HFF-Myc (cell line): ENCODE measurements at places on chromosomes 7 and 10.

DNA sequence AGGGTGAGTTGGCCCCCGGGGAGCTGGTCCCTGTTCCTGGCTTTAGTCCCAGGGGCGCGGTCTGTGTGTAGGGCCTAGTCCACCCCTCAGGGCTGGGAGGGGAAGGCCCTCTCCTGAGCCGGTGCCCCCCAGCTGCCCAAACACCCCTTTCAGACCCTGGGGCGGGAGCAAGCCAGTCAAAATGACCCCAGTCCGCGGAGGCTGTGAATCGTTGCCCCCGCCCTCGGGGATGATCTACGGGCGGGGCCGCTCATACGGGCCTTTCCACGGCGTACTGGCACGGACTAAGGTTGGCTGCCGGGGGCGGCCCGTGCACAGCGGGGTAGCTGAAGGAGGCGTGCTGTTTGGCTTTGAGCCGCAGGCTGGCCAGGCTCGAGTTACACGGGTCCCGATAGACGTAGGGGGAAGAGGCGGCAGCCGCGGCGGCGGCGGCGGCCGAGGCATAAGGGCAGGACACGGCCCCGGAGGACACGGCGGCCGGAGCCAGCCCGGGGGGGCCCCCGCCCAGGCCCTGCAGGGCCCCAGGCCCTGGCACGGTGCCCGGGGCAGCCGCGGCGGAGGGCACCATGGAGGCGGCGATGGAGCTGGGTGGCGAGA lies 4.3 kb downstream of the ELOVL3 start:
- DNase-seq: peak; percentile 12

- DNase-seq: no peak
Observed at GRCh38 chr10:46538717-46539426, 17.6 kb downstream of the GPRIN2 start.

GRCh38 chr10:116866987-116867595 lies 17.8 kb downstream of the ENO4 start:
- no peak for DNase-seq

DNA sequence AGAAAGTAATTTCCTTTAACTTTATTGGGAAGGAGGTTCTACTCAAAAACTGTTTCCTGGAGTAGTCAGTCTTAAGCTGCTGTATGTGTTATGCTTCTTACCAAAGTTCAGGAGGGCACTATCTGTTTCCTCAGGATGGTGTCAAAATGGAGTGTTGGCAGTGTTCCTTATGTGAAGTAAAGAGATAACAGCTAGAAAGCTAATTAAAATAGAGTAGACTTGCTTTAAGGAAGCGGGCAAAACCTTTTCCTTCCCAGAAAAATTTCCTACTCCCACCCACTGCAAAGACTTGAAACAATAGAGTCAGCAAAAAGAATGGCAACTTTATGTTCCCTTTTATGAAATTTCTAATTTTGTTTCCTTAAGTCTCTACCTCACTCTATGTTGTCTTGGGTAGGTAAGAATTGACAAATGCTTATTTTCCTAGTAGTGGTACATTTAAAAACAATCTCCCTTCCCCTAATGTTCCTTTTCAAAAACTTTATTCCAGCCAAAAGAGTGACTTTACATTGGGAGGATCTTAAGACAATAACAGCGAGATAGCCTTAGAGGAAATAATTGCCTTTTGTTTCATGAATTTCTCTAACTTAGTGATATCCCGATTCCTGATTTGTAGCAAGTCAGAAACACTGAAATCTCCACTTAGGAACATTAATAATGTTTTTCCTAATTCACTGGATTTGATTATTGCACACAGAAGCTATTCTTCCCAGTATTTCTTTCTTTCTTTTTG lies 26.5 kb upstream of the ENTPD1 start:
- no peak for DNase-seq

DNA sequence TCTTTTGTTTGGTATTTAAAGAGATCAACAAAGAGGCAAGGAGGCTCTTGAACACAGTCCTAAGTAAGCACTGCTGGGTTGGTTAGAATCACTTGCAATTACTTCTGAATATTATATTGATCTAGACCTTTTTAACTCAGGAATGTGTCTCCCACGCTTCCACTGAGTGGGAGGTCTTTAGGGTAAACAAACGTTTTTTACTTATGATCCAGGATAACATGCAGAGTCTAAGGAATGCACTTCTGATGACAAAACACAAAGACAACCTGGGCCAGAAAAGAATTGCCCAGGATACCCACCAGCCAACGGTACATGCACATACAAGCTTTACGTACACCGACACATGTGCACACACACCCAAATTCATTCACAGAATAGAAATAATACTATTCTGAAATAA lies 626.9 kb downstream of the PARD3 start:
- DNase-seq: no peak

GRCh38 chr10:91711885-91712680 lies 79.2 kb upstream of the PPP1R3C start:
- no peak for DNase-seq

DNA sequence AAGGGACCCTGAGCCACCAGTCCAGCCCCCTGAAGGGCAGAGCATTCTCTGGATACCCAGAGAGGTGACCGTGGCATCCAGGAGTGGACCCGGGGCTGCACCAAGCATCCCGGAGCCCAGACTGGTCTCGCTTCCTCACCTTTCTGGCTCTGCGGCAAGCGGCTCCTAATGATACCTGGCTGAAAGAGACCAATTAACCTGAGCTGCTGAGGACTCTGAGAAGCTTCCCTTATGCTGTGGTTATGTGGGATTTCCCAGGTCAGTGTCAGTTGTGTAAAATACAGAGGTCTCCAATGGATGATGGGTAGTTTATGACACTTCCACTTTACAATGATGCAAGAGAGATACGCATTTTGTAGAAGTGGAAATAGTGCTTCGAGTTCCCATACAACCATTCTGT lies 51.5 kb downstream of the PFKFB3 start:
- DNase-seq: no peak

DNA sequence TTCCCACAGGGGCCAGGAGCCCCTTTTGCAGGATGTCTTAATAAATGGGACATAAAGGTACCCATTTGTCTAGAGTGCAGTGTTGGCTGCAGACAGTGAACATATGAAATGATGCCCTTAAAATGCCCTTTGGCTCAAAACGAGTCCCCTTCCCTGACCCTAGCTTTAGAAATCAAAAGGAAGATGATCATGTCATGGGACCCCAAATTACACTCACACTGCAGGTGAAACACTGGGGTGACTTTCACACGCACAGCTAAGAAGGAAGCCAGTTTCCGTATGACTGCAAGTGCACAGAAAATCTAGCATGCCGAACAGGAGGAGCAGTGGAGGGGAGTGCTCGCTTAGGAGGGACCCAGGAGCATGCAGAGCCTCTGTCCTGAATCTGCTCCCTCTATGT lies 154.5 kb upstream of the KLF14 start:
- no peak for DNase-seq

DNA sequence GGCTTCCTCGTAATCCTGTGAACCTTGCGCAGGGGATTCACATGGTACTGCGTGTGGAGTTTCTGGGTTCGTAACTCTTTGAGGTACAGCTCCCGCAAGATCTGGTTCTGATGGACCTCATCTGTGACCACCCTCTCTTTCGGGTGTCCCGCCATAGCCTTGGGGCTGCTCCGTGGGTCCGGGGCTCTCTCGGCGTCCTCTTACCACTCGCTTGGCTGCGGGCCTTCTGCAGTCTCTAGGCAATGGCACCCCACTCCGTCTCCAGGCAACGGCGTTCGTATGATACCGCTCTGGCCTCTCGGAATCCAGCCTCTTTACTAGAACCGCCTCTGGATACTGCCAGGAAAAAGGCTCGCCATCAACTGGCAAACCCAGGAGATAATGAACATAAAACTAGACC lies 54.7 kb upstream of the AMPH start:
- no peak for DNase-seq

- no peak for DNase-seq
Observed at GRCh38 chr7:73350306-73351068, 22.5 kb downstream of the FKBP6 start.

- DNase-seq: no peak
Observed at GRCh38 chr7:47340517-47340916, 241.4 kb downstream of the TNS3 start.

GRCh38 chr10:74175510-74176379 lies 24.7 kb downstream of the ADK start:
- DNase-seq: no peak

GRCh38 chr7:138205614-138206150 lies 129.4 kb downstream of the AKR1D1 start:
- no peak for DNase-seq

GRCh38 chr10:35459449-35459847 lies 123.1 kb downstream of the CCNY start:
- DNase-seq: no peak

DNA sequence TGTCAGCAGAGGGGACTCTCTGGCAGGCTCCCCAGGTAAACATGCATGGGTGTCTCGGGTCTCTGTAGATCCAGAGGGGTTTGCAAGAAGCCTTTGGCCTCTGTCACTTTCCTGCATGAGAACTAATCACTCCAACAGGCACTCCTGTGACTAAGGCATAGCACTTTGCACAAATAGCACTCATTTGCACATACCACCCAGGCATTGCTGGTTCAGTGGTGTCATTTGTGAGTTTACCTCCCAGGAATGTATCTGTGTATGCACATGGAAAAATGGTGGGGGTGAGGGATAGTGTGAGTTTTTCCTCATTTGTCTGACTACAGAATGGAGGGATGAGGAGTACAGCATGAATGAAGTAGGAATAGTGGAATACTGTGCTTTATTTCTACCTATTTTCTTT lies 39.5 kb downstream of the CNNM1 start:
- no peak for DNase-seq

DNA sequence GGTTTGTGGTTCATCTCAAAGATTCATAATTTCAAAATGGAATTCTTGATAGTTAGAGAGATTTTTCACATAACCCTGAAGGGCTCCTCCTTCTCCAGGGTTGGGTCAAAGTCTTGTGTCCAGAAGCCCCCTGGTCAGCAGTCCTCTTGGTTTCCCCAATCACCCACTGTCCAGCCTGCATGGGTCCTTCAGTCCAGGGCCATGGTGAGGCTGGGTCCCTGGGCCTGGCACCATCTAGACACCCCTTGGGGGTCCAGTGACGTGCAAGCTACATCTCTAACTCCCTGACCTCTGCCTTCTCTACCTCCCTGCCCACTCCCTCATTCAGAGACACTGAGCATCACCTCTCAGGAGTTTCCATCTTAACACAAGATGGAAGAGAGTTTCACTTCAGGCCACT lies 26.1 kb downstream of the ANXA8 start:
- no peak for DNase-seq

- no peak for DNase-seq
Observed at GRCh38 chr7:96017877-96018276, 245.5 kb downstream of the DYNC1I1 start.

DNA sequence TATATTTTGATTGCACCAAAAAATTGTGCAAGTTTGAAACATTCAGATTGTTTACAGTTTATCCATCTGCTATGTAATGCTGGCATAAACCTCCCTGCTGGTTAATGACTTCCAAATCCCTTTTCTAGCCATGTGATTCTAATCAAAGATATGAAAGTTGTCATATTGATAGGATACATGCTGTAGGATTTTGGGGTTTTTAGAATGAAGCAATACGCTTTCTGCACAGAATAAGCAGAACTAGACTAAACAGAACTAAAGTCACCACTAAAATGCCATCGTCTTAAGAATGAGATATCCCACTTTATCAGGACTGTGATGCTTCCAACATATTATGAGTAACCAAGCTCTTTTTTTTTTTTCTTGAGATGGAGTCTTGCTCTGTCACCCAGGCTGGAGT lies 856 bp downstream of the SSMEM1 start:
- no peak for DNase-seq

- DNase-seq: no peak
Observed at GRCh38 chr10:14654821-14655382, 119.8 kb downstream of the FAM107B start.

GRCh38 chr7:158950914-158951635 lies 94.7 kb downstream of the DYNC2I1 start:
- no peak for DNase-seq

- DNase-seq: no peak
Observed at GRCh38 chr10:49756641-49757040, 5.5 kb downstream of the OGDHL start.

- DNase-seq: no peak
Observed at GRCh38 chr7:66771795-66772194, 31.3 kb downstream of the RABGEF1 start.

- no peak for DNase-seq
Observed at GRCh38 chr10:122128357-122128756, 139.4 kb downstream of the TACC2 start.

GRCh38 chr10:30811276-30812017 lies 181.9 kb upstream of the LYZL2 start:
- DNase-seq: no peak

GRCh38 chr10:89389254-89389653 lies 3.2 kb upstream of the IFIT1 start:
- DNase-seq: no peak

DNA sequence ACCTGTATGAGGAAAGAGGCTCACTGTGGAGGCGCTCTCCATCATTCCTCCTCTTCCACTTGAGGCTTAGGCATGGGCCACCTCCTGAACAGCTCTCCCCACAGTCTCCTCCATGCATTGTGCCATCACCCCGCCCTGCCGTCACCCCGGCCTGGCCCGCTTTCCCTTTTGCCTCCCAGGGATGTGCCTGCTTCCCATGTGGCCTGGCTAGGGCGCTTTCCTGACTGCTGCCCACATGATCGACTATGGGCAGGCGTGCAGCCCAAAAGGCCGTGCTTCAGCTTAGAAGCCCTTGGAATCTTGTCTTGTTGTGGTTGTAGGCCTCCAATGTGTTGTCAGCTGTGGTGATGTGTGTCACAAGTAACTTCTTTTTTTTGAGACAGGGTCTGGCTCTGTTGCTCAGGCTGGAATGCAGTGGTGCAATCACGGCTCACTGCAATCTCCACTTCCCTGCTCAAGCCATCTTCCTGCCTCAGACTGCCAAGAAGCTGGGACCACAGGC lies 1.8 kb upstream of the ACTR3C start:
- DNase-seq: no peak

DNA sequence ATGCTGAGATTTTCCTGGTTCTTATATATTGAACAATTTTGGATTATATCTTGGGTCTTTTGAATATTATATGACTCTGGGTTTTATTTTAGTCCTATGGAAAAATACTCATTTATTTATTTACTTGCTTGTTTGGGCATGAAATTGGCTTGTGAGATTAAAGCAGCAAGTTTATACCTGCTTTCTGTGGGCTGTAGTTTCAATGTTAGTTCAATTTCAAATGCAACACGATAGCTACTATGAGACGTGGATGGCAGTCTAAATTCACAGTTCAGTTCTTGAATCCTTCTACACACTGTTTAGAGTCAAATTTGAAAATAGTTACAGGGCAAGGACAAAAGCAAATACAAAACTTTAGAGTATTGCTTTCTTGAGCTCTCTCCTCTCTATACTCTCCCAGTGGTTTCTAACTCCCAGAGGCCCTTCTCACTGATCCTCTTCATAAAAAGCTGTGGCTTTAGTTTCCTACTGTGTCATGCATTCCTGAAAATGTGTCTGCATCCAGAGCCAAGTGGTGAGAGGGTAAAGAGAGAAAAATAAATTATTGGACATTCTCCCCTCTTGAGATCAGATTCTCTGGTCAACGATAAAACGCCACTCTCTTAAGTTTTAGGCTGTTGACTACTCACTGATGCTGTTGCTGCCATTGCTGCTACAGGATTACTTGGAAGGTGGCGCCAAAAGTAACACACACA lies 34.4 kb downstream of the POLR1F start:
- no peak for DNase-seq
